ENCODE measurements at places on chromosomes 13 and 19.
A peak's percentile ranks its signal among the peaks of the same experiment; 100 is the strongest.

GRCh38 chr13:106689906-106690305, 122.0 kb upstream of the ARGLU1 start:
- ATAC-seq, result no peak

DNA sequence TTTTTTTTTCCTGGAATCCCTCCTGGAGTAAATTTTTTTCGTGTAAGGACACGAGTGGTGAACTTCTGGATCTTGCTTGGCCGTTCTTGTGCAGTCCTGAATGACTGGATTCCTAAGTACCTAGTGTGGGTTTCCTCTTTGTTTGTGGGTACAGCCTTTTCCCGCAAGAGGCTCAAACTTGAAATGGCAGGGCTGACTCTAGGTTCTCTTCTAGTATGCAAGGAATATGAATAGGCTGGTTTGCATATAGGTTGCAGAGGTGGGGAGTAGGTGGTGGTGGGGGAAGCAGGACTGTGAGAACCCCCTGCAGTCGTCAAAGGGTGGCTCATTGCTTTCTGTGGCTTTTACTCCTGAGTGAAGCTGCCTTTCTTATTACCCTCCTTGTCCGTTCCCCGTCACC, 13.6 kb downstream of the UBAC2 start:
- ATAC-seq, result no peak

GRCh38 chr19:44694184-44694579, 4.8 kb upstream of the CEACAM16 start:
- ATAC-seq, result no peak

- peak; percentile 71 for ATAC-seq
These were observed 1.5 kb downstream of the ZMYM2 start for GRCh38 chr13:19959831-19960652.

DNA sequence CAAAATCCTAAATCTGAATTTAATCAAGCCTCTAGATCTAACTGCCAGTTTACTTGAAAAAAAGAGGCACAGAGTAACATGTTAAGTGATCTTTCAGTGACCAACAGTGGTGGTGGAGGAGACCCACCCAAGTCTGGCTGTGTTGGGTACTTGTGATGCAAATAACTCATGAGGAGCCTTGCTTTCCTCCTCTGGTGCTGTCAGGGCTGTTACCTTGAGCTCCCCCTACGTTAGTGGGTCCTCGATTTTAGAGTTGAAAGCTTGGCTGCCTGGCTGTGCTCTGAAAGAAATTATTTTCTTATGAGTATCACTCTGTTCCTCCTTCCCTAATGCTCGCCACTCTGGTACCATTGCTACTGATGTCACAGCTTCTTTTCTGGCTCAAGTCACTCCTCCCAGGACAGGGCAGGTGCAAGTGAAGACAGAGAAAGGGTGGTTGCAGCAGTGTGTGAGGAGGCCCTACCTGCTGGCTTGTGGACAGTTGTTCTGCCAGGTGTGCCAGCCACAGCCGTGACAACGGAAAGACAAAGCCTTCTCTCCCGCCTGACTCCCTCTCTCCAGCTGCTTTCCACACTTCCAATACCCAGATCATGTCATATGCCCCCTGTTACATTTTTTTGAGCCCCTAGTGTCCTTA, 6.5 kb upstream of the SUPT20H start:
- ATAC-seq, result no peak

- ATAC-seq, result no peak
These were observed 163.9 kb downstream of the KCTD15 start for GRCh38 chr19:33960566-33960965.

GRCh38 chr19:5536337-5536894, 31.3 kb downstream of the TINCR start:
- peak; percentile 52 for ATAC-seq

- ATAC-seq, result no peak
These were observed 25.9 kb downstream of the PRAM1 start for GRCh38 chr19:8476524-8476923.

- peak; percentile 73 for ATAC-seq
These were observed 103.4 kb upstream of the POSTN start for GRCh38 chr13:37701972-37702371.

DNA sequence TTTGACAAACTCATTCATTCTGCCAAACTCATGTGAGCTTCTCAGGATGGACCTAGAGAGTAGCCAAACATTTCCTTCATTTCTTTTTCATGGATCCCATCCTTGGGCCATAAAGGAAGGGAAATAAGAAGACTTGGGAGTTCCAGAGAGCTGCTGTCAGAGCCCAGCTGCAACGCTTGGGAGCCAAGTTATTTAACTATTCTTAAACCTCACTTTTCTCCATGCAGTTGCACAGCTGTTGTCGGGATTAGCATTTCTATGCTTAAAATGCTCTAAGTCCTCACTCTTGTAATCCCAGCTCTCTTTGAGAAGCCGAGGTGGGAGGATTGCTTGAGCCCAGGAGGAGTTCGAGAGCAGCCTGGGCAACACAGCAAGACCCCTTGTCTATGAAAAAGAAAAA, 11.7 kb upstream of the CASP14 start:
- no peak for ATAC-seq

GRCh38 chr19:4052114-4052992, 14.3 kb downstream of the ZBTB7A start:
- no peak for ATAC-seq

DNA sequence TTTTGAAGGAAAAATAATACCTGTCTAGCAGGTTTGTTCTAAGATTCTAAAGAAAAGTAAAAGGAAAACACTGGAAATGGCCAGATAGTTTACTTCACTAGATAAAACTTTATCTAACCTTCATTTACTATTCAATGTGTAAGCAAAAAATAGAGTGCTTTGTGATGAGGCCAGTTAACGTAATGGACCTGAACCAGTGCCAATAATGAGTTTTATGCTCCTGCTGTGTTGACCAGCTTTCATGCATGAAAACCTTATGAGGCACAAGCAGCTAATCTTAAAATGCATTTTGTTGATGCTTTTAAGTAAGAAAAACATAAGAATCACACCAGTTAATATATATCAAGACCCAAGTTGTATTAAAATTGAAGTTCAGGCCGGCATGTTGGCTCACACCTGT, 617.2 kb upstream of the GPC6 start:
- ATAC-seq, result no peak

DNA sequence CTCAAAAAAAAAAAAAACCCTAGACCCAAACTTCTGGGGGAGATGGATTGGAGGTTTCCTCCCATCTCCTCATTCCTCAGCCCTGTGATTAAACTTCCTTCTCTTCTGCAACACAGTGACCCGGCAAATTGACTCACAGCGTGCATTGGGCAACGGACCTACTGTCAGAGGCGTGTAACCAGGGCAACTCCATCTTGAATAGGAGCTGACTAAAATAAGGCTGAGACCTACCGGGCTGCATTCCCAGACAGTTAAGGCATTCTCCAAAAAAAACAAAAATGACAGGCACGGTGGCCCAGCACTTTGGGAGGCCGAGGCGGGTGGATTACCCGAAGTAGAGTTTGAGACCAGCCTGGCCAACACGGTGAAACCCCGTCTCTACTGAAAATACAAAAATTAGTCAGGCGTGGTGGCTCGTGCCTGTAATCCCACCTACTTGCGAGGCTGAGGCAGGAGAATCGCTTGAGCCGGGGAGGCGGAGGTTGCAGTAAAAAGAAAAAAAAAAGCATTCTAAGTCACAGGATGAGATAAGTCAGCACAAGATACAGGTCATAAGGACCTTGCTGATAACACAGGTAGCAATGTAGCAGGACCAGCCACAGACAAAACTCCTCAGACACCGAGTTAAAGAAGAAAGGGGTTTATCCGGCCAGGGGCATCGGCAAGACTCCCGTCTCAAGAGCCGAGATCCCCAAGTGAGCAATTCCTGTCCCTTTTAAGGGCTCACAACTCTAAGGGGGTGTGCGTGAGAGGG, 5.4 kb upstream of the NLRP7 start:
- 0 out of 3 replicates have a peak, but pooled peaks have one; percentile 21 for ATAC-seq

- ATAC-seq, result no peak
These were observed 1.2 kb downstream of the ZSWIM9 start for GRCh38 chr19:48171710-48172109.

- peak; percentile 66 for ATAC-seq
These were observed 39.9 kb upstream of the CEACAM8 start for GRCh38 chr19:42634409-42635232.

DNA sequence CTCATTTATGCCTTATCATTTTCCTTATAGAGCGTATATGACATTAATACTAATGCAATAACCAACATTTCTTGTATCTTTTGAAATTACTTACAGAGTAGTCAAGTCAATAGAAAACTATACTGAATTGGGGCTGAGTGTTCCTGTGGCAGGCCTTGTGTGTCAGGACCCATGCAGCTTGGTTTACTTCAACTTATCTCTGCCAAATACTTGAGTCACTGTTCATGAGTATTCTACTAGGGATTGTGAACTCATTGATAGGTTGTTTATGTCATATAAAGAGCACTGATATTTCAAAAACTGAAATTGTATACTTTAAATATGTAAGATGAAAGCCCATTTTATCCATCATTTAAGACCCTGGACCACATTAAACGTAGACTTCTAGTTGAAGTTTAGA, 688.6 kb upstream of the SLITRK1 start:
- no peak for ATAC-seq

GRCh38 chr13:96904232-96904631, 90.0 kb downstream of the OXGR1 start:
- no peak for ATAC-seq

- ATAC-seq, result no peak
These were observed 64.8 kb downstream of the UNC13A start for GRCh38 chr19:17623224-17623935.

GRCh38 chr19:56306016-56306415, 8.6 kb downstream of the ZSCAN5A start:
- ATAC-seq, result no peak

DNA sequence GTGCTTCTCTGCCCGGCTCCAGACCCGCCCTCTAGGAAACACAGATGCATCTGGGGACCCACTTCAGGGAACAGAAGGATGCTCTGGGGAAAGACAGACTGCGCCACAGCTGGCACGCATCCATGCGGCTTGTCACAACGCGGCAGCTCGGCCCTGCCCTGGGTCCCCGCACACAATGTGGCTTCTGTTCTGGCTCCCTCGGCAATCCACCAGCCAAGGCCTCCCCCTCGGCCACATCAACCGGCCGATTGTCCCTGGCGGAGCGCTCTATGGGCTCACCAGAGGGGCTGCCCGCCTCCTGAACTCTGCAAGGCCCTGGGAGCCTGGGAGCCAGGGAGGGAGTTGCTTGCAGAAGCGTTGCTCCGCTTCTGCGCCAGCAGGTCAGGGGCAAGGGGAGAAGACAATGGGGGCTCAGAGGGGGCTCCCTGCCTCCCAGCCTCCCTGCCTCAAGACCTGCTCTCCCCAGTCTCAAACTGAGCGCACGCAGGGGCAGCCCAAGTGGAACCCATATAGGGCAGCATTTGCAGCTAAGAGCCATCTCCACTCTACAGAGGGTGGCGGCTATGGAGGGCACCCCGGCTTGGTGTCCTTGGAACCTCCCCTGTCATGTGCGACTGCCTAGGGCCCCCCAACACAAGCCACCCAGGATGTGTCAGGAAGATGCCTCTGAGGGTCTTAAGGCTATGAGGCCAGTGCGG, 37.9 kb downstream of the MLLT1 start:
- ATAC-seq, result no peak

GRCh38 chr13:36431204-36432105, 840 bp upstream of the CCNA1 start:
- peak; percentile 57 for ATAC-seq

- ATAC-seq, result no peak
These were observed 626.1 kb upstream of the SLITRK6 start for GRCh38 chr13:86425170-86425815.

- no peak for ATAC-seq
These were observed 202.8 kb upstream of the ZNF536 start for GRCh38 chr19:30169196-30169900.

GRCh38 chr13:36108342-36108741, 22.8 kb downstream of the DCLK1 start:
- ATAC-seq, result no peak

- no peak for ATAC-seq
These were observed 60.0 kb downstream of the ZNF627 start for GRCh38 chr19:11657307-11657706.

DNA sequence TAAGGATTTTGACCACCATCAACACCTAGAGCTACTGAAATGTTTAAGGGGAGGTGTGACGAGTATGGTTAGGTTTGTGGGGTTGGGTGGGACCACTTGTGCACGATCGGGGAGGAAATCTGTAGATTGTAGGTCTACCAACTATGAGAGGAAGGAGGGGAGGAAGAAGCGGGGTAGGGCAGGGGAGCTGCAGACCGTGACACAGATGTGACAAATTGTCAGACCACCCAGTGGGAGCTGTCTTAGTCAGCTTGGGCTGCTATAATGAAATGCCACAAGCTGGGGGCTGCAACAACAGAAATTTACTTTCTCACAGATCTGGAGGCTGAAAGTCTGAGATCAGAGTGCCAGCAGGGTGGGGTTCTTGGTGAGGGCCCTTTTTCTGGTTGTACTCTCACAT, 62.2 kb upstream of the ARGLU1 start:
- no peak for ATAC-seq

GRCh38 chr13:54194233-54195024, 1165.8 kb downstream of the OLFM4 start:
- ATAC-seq, result no peak

DNA sequence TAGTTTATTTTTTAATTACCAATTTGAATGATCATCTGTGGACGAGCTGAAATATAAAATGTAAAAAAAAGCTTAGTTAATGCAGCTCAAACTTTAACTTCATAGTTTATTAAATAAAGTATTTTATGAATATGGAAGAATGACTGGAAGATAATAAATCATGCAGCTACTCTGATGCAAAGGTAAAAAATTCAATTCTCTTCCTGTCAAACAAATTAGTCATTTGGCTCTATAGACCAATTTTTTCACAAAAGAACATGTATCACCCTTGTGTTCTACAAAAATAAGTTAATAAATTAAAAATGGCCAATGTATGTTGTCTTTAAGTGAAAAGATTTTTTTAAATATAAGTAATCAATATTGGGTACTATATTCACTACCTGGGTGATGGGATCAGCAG, 26.2 kb downstream of the EXOSC8 start:
- ATAC-seq, result no peak

DNA sequence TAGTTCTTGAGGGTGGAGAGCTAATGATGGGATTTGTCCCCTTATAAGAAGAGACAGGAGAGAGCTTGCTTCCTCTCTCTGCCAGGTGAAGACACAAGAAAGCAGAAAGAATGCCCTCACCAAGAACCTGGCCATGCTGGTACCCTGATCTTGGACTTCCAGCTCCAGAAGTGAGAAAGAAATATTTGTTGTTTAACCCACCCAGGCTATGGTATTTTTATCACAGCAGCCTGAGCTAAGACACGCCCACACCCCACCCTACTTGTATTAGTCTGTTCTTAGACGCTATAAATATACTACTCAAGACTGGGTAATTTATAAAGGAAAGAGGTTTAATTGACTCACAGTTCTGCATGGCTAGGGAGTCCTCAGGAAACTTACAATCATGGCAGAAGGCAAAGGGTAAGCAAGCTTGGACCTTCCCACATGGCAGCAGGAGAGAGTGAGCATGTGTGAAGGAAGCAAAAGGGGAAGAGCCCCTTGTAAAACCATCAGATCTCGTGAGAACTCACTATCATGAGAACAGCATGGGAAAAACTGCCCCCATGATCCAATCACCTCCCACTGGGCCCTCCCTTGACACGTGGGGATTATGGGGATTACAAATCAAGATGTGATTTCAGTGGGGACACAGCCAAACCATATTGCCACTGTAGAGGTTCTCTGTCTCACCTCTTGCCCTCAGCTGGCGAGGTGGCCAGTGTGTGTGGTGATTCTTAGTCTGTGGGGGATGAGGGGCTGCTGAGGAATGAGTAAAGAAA, 57.4 kb upstream of the RCBTB2 start:
- ATAC-seq, result no peak

- ATAC-seq, result peak; percentile 84
These were observed 11.6 kb downstream of the CLDN10 start for GRCh38 chr13:95564091-95564490.

Data from SK-N-SH treated with all-trans-retinoic acid at 6 μM for 48 hours (cell line).